ENCODE measurements at places on chromosomes 4 and X. TPM values are rescaled to one million over a fixed set of nuclear protein-coding genes. Genes with fewer than 3 reads are reported as not detected.

DNA sequence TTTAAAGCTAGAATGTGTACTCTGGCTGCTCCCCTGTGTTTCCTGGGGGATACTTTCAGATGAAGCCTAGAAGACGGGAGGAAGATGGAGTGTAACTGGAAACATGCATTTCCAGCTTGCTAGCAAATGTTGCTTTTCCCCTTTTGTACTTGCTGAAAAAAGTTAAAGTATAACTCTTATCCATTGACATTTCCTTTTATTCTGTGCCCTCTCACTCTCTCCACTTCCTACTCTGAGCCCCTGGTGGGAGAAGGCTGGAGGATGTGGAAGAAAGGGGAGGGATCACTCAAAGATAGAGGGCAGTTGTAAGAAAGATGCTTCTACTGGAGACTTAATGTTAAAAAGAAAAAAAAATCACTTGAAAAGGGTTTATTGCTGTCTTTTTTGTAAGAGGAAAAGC is 396.5 kb downstream of the DTHD1 start:
- no peak overlapping the region for H3K4me3 ChIP-seq
- DNase-seq = no peak
- no peaks in the 10 kb centered on the region for H3K27me3 ChIP-seq

GRCh38 chr4:20528508-20528907 is 171.8 kb upstream of the PACRGL start:
- no peak overlapping the region for H3K4me3 ChIP-seq
- H3K36me3 ChIP-seq = no peaks in the 10 kb centered on the region
- DNase-seq = no peak
- H3K27ac ChIP-seq = no peak overlapping the region
- no peaks in the 10 kb centered on the region for H3K4me1 ChIP-seq

GRCh38 chr4:137474711-137475301 is 57.5 kb downstream of the PCDH18 start:
- H3K4me1 ChIP-seq = peaks cover 10% of the 10 kb centered on the region
- no peaks in the 10 kb centered on the region for H3K36me3 ChIP-seq
- H3K27me3 ChIP-seq = no peaks in the 10 kb centered on the region
- H3K27ac ChIP-seq = no peak overlapping the region
- no peak for DNase-seq
- H3K4me3 ChIP-seq = no peak overlapping the region

DNA sequence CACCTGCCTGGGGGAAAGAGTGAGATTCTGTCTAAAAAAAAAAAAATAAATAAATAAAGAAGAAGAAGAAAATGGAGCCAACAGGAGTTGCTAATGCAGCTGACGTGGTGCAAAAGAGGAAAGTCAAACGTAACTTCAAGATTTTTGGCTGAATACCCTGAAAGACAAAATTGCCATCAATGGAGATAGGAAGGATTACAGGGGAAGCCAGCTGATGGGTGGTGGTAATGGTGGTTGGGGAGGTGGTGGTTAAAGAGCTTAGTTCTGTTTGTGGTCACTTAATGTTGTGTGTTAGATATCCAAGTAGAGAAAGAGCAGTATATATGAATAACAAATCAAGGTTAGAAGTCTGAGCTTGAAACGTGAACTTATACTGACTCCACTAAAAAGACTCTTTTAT is 225.4 kb downstream of the ARHGAP24 start:
- no peaks in the 10 kb centered on the region for H3K4me1 ChIP-seq
- H3K4me3 ChIP-seq = no peak overlapping the region
- H3K27ac ChIP-seq = no peak overlapping the region

GRCh38 chr4:71334465-71334882 is 4.3 kb upstream of the SLC4A4 start:
- no peaks in the 10 kb centered on the region for H3K27me3 ChIP-seq
- no peaks in the 10 kb centered on the region for H3K4me1 ChIP-seq
- no peak overlapping the region for H3K4me3 ChIP-seq
- no peaks in the 10 kb centered on the region for H3K36me3 ChIP-seq
- no peak for DNase-seq

DNA sequence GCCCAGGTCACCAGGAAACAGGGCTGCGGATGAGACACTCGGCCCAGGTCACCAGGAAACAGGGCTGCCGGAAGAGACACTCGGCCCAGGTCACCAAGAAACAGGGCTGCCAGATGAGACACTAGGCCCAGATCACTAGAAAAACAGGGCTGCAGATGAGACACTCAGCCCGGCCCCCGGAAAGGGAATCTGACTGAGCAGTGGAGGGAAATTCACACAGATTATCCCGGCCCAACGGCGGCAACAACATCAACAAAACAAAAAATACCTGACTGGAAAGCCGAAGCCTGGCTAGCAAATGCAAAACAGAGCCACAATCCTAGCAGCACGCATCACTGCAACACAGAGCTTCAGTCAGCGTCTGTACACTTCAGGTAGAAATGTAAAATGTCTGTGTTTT is 20.7 kb downstream of the AFAP1 start:
- no peak for DNase-seq
- H3K27me3 ChIP-seq = no peaks in the 10 kb centered on the region
- no peaks in the 10 kb centered on the region for H3K4me1 ChIP-seq
- no peaks in the 10 kb centered on the region for H3K36me3 ChIP-seq

DNA sequence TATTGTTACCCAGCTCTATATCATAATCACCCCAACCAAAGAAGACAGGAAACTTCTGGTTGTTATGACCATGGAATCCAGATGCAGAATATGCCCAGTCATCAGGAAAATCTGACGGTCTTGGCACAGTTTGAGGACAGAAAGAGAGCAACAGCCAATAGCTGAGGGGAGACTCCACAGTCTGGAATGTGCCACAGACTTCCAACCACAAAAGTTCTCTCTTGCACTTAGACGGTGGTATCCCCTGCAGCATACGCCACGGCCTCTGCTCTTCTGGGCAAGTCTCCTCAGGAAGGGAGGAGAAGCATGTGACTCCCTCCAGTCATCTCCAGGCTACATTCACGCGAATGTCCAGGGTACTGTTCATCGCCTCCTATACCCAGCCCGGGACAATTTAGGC is 18.4 kb downstream of the ZNF827 start:
- no peaks in the 10 kb centered on the region for H3K36me3 ChIP-seq
- peaks cover 9% of the 10 kb centered on the region for H3K4me1 ChIP-seq
- DNase-seq = no peak
- H3K4me3 ChIP-seq = no peak overlapping the region

DNA sequence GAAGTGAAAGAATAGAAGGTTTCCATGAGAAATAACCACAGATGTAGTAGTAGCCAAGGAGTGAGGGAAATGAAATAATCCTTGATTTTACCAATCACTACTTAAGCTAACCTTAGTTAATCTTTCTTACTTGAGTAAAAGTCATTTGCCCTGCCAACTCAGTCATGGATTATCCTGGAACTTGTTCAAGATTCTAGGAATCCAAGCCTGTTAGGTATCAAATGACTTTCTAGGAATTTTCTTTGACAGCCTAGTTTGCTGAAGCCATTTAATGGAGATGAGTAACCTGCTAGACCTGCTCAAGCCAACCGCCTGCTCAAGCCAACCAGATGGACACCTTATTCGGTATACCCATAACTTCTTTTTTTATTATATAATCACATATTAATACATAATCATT is 180.5 kb downstream of the KLHL13 start:
- H3K4me3 ChIP-seq = no peak overlapping the region
- H3K27ac ChIP-seq = no peak overlapping the region
- H3K36me3 ChIP-seq = no peaks in the 10 kb centered on the region
- H3K4me1 ChIP-seq = no peaks in the 10 kb centered on the region
- no peak for DNase-seq
- no peaks in the 10 kb centered on the region for H3K27me3 ChIP-seq

STK32B gene
- total RNA-seq = 0.44 TPM

DNA sequence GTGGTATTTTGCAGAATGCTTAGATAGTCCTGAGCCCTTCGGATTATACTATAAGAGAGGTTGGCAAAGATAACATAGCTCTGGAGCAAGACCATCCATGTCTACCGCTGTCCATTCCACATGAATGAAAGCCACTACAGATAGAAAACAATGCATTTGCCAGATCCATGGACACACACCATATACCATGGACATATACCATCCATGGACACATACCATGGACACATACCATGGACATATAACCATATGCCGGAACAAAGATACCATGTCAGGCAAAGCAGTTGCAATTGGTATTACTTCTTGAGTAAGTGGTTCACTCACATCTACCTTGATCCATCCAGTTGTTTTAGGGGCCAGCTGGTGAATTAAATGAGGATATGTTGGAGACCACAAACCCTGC is 53.2 kb upstream of the ATP6AP2 start:
- DNase-seq = no peak
- no peaks in the 10 kb centered on the region for H3K36me3 ChIP-seq
- no peak overlapping the region for H3K27ac ChIP-seq
